ENCODE measurements at places on chromosomes 5 and 9. TPM values are rescaled to one million over a fixed set of nuclear protein-coding genes. Genes with fewer than 3 reads are reported as not detected.

DNA sequence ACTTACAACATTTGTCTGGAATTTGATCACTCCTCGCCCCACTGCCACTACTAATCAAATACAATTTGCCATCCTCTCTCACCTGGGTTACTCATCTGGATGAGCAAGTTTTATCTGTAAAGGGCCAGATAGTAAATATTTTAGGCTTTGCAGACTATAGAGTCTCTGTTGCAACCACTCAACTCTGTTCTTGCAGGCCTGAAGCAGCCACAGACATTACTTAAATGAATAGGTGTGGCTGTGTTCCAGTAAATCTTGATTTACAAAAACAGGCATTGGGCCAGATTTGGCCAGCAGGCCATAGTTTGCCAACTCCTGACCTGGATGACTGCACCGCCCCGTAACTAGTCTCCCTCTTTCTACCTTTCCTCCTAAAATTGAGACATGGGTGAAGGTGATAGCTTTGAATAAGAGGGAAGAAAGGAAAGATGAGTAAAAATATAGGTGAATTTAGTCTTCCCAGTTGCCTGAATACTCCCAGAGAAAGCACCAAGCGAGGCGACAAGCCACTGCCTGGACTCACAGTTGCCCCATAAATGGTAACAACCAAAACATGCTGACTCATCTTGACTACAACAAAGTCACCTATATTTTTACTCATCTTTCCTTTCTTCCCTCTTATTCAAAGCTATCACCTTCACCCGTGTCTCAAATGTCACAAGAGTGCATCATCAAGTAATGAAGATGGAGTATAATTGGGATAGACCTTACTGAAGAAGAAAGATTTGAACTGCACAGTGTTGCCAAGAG, 32.5 kb upstream of the SCAMP1 start:
- no peaks in the 10 kb centered on the region for H3K36me3 ChIP-seq
- no peaks in the 10 kb centered on the region for H3K4me1 ChIP-seq
- H3K27me3 ChIP-seq: no peaks in the 10 kb centered on the region
- H3K4me3 ChIP-seq: no peak overlapping the region
- H3K27ac ChIP-seq: no peak overlapping the region

DNA sequence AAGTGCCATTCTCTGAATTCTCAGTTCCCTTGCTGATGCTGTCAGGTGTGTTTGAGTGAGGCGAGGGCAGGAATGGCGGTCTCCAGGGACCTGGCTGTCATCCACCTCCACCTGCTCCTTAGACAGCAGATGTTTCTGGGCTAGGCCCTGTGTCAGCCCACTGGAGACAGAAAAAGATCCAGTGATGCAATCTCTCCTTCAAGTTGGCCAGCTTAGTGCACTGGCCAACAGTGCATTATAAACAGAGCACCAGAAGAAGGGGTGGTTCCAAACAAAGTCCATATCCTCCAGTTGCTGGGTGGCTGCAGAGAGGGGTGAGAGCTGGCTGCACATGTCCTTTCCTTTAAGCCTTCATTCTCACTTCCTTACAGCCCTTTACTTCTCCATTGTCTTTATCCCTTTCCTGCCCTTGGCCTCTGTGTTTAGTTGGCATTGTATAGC, 26.5 kb downstream of the NANS start:
- H3K36me3 ChIP-seq: peaks cover 21% of the 10 kb centered on the region
- H3K4me1 ChIP-seq: peaks cover 13% of the 10 kb centered on the region
- no peaks in the 10 kb centered on the region for H3K27me3 ChIP-seq
- H3K4me3 ChIP-seq: no peak overlapping the region
- no peak overlapping the region for H3K27ac ChIP-seq

DNA sequence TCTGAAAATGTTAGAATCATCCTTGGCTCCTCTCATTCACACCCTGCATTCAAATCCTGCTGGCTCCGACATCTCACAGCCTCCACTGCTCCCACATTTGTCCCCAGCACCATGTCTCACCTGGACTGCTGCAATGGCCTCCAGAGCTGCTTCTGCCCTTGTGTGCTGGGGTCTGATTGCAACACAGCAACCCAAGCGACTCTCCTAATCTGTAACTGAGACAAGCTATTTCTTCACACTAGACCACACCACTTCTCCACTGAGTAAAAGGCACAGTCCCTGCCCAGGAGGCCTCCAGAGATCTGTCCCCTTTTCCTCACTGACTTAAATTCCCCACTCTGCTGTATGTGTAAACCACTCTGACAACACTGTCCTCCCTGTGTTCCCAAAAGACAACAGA, 151.1 kb upstream of the TAS2R1 start:
- no peaks in the 10 kb centered on the region for H3K27me3 ChIP-seq
- H3K27ac ChIP-seq: no peak overlapping the region
- DNase-seq: no peak
- H3K4me3 ChIP-seq: no peak overlapping the region
- no peaks in the 10 kb centered on the region for H3K4me1 ChIP-seq

- no peaks in the 10 kb centered on the region for H3K4me1 ChIP-seq
- H3K27me3 ChIP-seq: no peaks in the 10 kb centered on the region
- no peak for DNase-seq
- H3K27ac ChIP-seq: no peak overlapping the region
- no peaks in the 10 kb centered on the region for H3K36me3 ChIP-seq
- no peak overlapping the region for H3K4me3 ChIP-seq
Measured at GRCh38 chr9:14960881-14961280, 50.7 kb upstream of the FREM1 start.

The RGS7BP gene
- 14.0 TPM for polyA plus RNA-seq

The MFAP3 gene
- polyA plus RNA-seq: 37.4 TPM

The QRFP gene
- polyA plus RNA-seq: 0.54 TPM

The NRARP gene
- 14.0 TPM for polyA plus RNA-seq

The MRNIP gene
- polyA plus RNA-seq: 53.9 TPM

All from spinal cord (tissue), 10 donors.